GM18507 (cell line): ENCODE measurements at places on chromosomes 11 and 22.

DNA sequence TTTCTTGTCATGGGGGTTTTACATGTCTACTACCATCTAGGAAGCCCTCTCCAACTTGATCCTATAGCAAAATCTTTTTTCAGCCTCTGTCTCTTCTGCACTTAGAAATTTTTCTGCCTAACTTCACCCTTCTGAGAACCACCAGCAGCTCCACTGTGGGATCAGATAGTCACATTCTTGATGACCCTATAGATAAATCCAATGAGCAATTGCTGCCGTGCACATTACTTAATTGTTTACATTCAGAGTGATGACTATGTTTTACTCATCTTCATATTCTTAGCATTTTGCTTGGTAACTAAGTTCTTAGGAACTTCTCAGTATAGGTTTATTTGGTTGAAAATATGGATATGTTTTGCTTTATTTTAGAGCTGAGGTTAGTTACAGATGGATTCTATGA lies 12.4 kb upstream of the ETS1 start:
- no peak for DNase-seq

GRCh38 chr22:31446208-31446607 lies 43.4 kb downstream of the EIF4ENIF1 start:
- no peak for DNase-seq

DNA sequence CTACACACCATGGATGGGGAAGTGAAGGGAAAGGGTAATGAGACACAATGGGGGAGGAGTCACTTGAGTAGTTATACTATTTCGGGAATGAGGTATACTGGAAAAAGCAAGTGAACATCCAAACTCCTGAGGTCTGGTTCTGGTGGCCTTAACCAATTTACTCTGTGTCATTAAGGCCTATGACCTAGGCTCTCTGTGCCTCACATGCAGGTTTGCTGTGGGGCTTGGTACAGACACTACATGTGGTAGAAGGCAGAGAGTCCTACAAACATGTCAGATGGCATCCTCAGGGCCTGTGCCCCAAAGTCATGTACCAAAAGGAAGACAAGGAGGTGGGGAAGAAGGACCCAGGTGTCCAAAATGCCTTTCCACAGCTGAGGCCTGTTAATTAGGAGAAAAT lies 98.9 kb downstream of the TRIM29 start:
- no peak for DNase-seq

DNA sequence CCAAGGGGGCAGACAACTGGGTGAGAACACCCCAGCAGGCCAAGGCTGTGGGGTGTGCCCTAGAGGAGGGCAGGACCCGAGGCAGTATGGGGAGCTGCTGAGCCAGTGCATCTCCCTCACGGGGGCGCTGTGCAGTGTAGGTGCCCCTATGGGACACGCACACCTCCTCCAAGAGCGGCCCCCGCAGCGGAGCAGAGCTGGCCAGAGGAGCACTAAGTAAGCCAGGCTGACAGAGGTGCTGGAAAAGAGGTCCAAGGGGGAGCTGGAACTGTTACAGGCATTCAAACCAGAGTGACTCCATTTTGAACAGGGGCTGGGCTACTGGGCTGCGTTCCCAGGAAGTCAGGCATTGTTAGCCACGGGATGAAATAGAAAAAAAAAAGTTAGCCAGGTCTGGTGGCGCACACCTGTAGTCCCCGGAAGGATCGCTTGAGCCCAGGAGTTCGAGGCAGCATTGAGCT lies 41.8 kb downstream of the TST start:
- peak; percentile 35 for DNase-seq

DNA sequence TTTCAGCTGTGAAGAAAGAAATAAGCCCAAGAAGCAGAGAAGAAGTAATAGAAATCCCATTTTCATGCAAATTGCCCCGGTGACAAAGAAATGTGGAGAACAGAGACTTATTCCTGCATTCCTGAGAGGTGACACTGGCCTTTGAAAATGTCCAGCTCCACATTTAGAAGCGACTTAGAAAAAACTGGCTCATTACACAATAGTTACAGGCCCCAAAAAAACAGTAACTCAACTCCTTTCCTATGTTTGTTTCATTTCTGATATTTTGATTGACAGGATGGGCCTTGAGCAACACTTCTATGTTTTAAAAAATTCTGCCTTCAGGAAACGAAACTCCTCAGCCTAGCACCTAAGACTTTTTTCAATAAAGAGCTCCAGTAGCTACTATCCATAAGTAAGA lies 726.9 kb upstream of the TENM4 start:
- DNase-seq = no peak

- DNase-seq = no peak
Measured at GRCh38 chr11:118243161-118243560, 9.0 kb downstream of the MPZL3 start.
